ENCODE measurements at places on chromosomes 5 and 9.

DNA sequence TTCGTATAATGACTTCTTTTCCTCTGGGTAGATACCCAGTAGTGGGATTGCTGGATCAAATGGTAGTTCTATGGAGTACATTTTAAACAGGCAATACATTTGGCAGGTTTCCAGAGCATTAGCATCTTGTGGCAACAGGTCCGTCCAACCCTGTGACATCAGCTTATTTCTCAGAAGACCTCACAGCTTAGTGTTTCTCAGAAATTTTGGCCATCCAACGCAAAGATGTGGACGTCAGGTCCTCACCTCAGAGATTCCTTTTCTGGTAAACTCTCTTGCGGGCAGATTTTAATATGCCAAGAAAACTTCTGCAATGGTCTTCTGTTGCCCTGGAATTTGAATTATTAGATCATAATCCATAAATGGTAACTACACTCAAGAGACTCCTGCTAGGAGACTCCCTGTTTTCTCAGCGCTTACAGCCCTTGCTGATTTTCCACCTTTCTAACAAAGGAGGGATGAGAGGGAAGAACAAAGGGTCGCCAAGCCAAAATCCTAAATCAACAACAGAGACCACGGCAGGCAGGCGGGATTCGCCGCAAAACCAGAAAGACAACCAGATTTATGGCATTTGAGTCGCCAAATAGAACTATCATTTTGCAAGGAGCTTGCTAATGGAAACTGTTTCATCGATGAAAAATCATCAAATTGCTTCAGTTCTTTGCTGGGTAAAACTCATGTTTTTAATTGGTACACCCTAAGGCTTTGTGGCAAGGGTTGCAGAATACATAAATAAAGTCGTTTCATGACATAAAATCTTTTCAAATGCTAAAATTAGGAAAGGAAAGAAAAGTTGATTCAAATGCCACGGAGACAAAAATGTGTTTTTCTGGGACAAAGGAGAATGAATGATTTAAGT, 34.1 kb upstream of the PLPP1 start:
- no peaks in the 10 kb centered on the region for H3K27me3 ChIP-seq
- H3K4me1 ChIP-seq: peaks cover 10% of the 10 kb centered on the region
- H3K36me3 ChIP-seq: no peaks in the 10 kb centered on the region
- no peak for DNase-seq
- no peak overlapping the region for H3K27ac ChIP-seq
- H3K4me3 ChIP-seq: no peak overlapping the region

DNA sequence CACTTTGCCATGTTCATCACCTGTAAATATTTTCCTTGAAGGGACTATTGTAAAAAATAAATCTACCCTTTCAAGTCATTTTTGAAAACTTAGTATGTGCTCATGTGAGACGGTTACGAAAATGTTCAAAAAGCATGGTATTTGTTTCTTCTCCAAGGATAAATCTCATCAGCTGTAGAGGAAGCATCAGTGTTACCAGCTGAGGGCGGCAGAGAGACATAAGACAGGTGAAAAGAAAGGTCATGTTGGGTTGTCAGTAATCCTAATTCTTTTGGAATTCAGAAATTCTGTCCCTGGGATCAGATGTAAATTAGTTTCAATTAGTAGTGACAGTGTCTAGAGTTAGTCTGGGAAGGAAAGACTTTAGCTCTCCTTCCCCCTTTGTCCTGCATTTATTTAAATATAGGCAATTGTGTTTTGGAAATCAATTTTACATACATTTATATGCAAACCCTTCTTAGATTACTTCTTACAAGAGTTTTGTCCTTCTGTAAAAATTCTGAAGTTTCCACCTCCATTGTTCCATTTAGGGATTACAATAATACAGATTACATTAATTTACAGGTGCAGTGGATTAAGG, 791.9 kb upstream of the CDH6 start:
- H3K4me1 ChIP-seq: no peaks in the 10 kb centered on the region
- DNase-seq: peak; percentile 28
- H3K27me3 ChIP-seq: no peaks in the 10 kb centered on the region
- no peaks in the 10 kb centered on the region for H3K36me3 ChIP-seq
- H3K4me3 ChIP-seq: no peak overlapping the region
- no peak overlapping the region for H3K27ac ChIP-seq

- H3K27ac ChIP-seq: no peak overlapping the region
- no peak overlapping the region for H3K4me3 ChIP-seq
- H3K27me3 ChIP-seq: no peaks in the 10 kb centered on the region
- DNase-seq: no peak
Observed at GRCh38 chr5:106543330-106543729, 1127.4 kb downstream of the EFNA5 start.

GRCh38 chr5:39765366-39765765, 340.6 kb upstream of the DAB2 start:
- no peaks in the 10 kb centered on the region for H3K36me3 ChIP-seq
- H3K4me3 ChIP-seq: no peak overlapping the region
- H3K4me1 ChIP-seq: no peaks in the 10 kb centered on the region
- no peak overlapping the region for H3K27ac ChIP-seq

DNA sequence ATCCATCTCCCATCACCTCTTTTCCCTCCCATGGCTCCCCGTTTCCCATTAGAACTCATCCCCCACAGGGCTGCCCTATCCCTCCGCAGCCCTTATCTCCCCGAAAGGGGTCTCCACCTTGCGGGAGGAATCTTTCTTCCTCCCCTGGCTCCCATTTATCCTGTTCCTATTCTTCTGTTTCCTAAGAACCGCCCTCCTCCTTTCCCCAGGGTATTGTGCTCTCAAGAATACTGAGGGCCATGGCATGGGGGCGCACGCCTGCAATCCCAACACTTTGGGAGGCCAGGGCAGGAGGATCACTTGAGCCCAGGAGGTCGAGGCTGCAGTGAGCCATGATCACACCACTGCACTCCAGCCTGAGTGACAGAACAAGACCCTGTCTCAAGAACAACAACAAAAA, 665 bp downstream of the CD72 start:
- no peaks in the 10 kb centered on the region for H3K36me3 ChIP-seq
- H3K4me3 ChIP-seq: peak overlapping the region; percentile 19
- H3K27ac ChIP-seq: no peak overlapping the region
- H3K27me3 ChIP-seq: no peaks in the 10 kb centered on the region
- no peak for DNase-seq

DNA sequence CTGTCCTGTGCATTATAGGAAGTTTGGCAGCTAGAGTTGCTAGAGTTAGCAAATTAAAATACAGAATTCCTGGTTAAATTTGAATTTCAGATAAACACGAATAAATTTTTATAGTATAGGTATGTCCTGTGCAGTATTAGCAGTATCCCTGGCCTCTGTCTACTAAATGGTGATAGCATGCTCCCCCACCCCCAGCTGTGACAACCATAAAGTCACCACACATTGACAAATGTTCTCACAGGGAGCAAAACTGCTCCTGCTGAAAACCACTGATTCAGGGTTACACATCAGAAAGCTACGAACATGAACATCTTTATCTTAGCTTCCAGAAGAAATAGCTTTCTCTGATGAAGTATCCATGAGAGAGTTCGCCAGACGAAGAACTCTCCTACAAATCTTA, 91.8 kb upstream of the CCDC112 start:
- no peaks in the 10 kb centered on the region for H3K4me1 ChIP-seq
- H3K27ac ChIP-seq: no peak overlapping the region
- no peak overlapping the region for H3K4me3 ChIP-seq
- DNase-seq: no peak
- H3K36me3 ChIP-seq: no peaks in the 10 kb centered on the region

DNA sequence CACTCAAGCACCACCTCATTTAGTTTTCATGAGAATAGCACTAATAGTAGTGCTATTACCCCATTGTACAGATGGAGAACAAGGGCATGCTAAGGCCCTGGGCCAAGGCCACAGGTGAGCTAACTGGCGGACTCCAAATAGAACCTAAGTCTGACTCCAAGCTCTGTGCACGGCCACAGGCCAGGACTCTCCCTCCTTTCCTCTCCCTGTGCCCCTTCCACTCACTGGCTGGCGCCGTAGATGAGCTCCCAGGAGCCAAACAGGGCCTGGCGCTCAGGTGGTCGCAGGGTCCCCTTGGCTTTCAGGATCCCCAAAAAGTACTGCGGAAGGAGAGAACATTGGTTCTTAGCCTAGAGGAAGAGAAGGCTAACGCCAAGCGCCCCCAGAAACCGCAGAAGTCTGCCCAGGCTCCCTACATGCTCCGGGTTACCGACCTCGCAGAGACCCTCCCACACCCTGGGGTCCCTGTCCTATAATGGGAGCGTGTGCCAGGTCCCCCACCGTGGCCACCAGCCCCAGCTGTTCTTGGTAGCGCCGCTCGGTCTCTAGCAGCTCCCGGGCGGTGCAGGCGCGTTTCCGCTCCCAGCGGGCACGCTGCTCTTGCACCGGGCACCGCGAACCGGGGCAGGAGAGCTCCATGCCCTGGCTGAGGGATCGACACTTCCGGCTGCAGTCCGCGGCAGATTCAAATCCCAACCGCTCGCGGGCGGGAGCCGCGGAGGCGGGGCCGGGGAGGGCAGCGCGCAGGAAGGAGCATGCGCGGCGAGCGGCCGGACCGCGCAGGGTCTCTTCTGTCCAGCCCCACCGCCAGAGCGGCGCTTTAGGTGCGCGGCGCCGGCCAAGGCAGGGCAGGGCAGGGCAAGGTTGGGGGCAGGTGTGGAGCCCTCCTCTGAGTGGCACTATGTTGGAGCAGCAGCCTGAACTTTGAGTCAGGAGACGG, at the start of gene ARHGEF39:
TSS of gene ARHGEF39 (minus strand) at position 665 of the 940 bp plus-strand sequence. CDS start at position 639, 26 bp downstream.
- no peaks in the 10 kb centered on the region for H3K36me3 ChIP-seq
- no peaks in the 10 kb centered on the region for H3K27me3 ChIP-seq
- H3K4me1 ChIP-seq: no peaks in the 10 kb centered on the region
- peak within 1 kb of the TSS; percentile 59 for H3K27ac ChIP-seq

GRCh38 chr9:72665421-72665820, 144.0 kb downstream of the TMC1 start:
- H3K27ac ChIP-seq: no peak overlapping the region
- H3K4me3 ChIP-seq: no peak overlapping the region
- no peaks in the 10 kb centered on the region for H3K4me1 ChIP-seq
- H3K36me3 ChIP-seq: no peaks in the 10 kb centered on the region

GRCh38 chr9:18233311-18233710, 240.6 kb upstream of the ADAMTSL1 start:
- H3K4me3 ChIP-seq: no peak overlapping the region
- H3K36me3 ChIP-seq: no peaks in the 10 kb centered on the region
- no peaks in the 10 kb centered on the region for H3K4me1 ChIP-seq
- no peaks in the 10 kb centered on the region for H3K27me3 ChIP-seq
- no peak for DNase-seq
- no peak overlapping the region for H3K27ac ChIP-seq

GRCh38 chr5:25862276-25862675, 1176.1 kb downstream of the CDH9 start:
- H3K27ac ChIP-seq: no peak overlapping the region
- no peaks in the 10 kb centered on the region for H3K4me1 ChIP-seq
- no peak overlapping the region for H3K4me3 ChIP-seq
- H3K36me3 ChIP-seq: no peaks in the 10 kb centered on the region
- no peaks in the 10 kb centered on the region for H3K27me3 ChIP-seq

DNA sequence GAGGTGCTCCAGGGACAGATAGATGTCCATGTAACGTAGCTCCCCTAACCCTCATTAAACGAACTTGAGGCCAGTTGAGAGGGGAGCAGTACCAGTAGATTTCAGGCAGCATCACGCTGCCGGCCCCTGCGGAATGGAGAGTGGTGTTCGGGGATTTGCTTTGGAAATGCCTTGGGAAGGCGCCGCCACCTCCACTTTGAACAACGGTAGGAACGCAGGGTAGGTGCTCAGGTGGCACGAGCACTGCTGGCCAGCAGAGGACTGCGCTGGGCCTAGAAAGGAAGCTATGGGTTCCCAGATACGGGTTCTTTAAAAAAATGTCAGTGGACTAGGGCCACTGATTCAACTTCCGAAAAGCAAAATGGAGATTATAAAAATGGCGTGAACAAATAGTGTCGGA, 271.8 kb downstream of the FANCC start:
- no peak for DNase-seq
- H3K27ac ChIP-seq: peak overlapping the region; percentile 9
- no peak overlapping the region for H3K4me3 ChIP-seq
- no peaks in the 10 kb centered on the region for H3K27me3 ChIP-seq
- H3K4me1 ChIP-seq: peaks cover 27% of the 10 kb centered on the region
- peaks cover 9% of the 10 kb centered on the region for H3K36me3 ChIP-seq

DNA sequence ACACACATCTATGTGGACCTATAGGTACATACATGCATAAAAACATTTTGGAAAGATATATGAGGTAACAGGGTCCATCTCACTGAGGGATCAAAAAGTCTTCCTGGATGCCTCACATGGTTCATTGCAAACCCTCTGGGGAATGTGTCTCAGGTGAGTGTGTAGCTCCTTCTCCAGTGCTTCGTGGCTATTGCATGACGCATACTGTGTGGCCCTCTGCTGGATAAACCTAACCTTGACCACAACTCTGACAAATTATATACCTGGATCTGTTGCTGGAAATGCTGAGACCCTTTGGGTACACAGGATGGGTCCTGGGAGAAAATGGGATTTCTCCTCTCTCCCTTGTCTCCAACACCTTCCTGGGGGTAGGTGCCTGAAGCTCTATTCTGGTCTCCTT, 91.9 kb downstream of the JAKMIP2 start:
- no peak for DNase-seq
- H3K27me3 ChIP-seq: no peaks in the 10 kb centered on the region
- H3K4me3 ChIP-seq: no peak overlapping the region
- H3K4me1 ChIP-seq: no peaks in the 10 kb centered on the region
- H3K36me3 ChIP-seq: no peaks in the 10 kb centered on the region

- H3K36me3 ChIP-seq: no peaks in the 10 kb centered on the region
- no peak overlapping the region for H3K4me3 ChIP-seq
- H3K27ac ChIP-seq: no peak overlapping the region
- H3K4me1 ChIP-seq: peaks cover 12% of the 10 kb centered on the region
- DNase-seq: no peak
- no peaks in the 10 kb centered on the region for H3K27me3 ChIP-seq
Observed at GRCh38 chr9:100355561-100355960, 2.8 kb upstream of the TEX10 start.

- no peak overlapping the region for H3K4me3 ChIP-seq
- peak overlapping the region; percentile 95 for H3K27ac ChIP-seq
- DNase-seq: peak; percentile 48
- no peaks in the 10 kb centered on the region for H3K4me1 ChIP-seq
- H3K36me3 ChIP-seq: peaks cover 36% of the 10 kb centered on the region
Observed at GRCh38 chr9:97907046-97907445, 15.3 kb downstream of the TRMO start.

DNA sequence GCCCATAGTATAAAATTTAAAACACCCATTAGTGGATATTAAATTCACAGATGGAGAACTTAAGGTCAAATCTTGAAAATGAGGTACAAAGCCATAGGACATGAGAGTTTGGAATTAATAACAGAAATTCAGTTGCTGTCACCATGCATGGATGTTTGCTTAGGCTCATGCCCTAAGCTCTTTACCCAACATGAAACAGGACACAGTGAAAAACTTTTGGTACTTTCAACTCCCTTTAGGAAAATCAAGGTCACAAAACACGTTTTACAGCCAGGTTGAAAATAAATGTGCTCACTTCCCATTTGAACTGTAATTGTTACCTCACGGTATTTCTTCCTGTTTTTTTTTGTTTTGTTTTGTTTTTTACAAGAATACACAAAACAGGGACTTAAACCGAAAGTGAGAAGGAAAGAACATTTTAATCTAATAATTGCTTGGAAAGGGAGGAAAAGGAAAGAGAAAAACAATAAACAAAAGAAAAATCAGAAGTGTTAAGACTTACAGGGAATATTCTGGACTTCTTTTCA, 6.1 kb upstream of the TOPORS start:
- DNase-seq: no peak
- peak overlapping the region; percentile 66 for H3K27ac ChIP-seq
- H3K4me1 ChIP-seq: no peaks in the 10 kb centered on the region
- H3K4me3 ChIP-seq: no peak overlapping the region
- H3K36me3 ChIP-seq: no peaks in the 10 kb centered on the region
